ENCODE measurements at places on chromosomes 12 and 14.

DNA sequence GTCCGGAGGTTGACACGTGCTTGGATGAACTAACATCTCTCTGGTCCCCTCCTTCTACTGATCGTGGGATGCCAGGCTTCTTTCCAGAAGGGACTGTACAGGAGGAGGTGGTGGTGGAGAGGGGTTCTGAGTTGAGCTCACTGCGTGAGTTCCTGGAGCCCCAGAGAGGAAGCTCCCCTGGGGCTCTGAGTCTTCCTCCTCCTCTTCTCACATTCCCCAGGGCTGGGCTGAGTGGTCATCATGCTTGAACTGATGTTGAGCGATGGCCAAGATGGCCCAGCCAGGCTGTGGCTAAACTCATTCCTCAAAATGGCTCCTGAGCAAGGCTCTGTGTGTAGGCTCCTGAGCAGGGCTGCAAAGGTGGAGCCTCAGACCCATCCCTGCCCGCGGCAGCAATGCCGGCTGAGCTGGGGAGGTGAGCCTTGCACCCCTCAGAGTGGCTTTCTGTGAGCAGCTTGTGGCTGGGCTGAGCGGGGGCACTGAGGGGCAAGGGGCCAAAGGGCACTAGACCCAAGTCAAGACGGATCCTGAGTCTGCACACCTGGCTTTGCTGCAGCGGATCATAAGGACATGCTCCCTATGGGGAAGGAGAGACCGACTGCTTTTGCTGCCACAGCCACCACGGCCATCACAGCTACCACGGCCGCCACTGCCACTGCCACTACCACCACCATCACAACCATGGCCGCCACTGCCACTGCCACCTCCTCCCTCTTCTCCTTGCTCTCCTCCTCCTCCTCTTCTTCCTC lies 35.4 kb downstream of the MEG3 start:
- DNase-seq, result no peak

DNA sequence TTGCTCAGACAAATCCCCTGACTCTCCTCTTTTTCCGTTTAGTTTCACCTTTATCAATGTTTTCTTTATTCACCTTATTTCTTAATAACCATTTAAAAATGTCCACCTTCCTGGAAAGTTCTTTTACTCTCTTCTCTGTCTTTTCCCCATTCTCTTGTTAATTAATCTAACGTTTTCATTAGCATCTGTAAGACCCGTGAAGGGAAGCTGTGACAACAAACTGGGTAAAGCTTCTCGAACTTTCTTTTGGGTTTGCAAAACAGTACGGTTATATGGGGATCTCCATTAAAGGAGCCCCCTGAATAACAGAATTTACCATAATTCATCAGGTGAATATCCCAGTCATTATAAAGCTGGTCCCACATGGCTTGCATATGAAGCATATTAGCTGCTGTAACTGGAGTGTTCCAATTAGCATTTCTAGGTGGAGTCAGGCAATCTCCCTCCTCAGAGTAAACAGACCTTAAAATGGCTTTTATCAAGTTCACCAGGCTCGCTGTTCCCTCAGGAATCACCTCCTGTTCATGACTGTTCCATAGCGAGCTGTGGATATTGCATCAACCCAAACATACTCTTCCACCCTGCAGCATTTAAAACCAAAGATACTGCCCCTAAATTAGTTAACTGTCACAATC lies 42.4 kb downstream of the TMEM30B start:
- no peak for DNase-seq

- no peak for DNase-seq
Measured at GRCh38 chr12:27801630-27802029, 21.6 kb upstream of the MANSC4 start.

- no peak for DNase-seq
Measured at GRCh38 chr14:100475268-100475667, 111.9 kb downstream of the BEGAIN start.

GRCh38 chr14:86797075-86797351 lies 1196.0 kb downstream of the GALC start:
- DNase-seq, result no peak

GRCh38 chr14:36222337-36222736 lies 45.8 kb upstream of the PTCSC3 start:
- DNase-seq, result no peak

GRCh38 chr12:104630230-104630670 lies 173.5 kb downstream of the CHST11 start:
- no peak for DNase-seq

DNA sequence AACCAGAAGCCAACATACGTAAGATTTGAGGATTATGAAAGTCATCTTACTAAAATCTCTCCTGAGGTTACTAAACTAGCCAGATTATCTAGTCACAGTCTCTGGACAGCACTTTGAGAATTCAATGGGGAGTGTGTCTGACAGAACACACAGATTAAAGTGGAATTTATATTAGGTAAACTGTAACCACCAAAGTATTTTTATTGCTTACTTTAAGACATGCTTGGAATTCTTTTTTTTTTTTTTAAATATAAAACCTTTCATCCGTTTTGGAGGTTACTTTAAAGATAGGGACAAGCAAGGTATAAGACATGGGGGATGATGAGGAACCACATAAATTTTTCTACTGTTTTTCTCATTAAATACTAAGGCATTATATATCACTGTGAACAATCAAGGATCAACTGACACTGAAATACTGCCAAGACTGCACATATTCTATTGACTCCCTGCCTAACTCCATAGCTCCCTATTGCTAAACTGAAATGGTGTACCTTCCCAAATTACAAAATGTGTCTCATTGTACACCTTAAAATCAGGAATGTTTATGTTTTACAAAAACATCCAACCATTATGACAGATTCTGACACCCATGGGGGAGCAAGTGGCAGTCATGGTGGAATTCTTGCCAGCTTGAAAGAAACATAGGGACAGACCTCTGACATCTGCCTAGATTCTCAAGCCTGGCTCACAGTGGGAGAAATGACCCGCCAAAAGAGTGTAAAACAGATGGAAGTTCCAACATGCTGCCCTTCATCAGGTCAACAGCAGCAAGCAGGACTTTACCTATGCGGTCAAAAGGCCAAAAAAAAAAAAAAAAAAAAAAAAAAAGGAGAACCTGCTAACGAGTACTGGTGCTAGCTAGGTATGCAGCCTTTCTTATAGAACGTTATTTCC lies 239.3 kb downstream of the MED13L start:
- DNase-seq, result no peak

GRCh38 chr12:125418902-125419564 lies 353.8 kb downstream of the AACS start:
- no peak for DNase-seq

GRCh38 chr14:103225476-103225875 lies 102.2 kb downstream of the TNFAIP2 start:
- no peak for DNase-seq

DNA sequence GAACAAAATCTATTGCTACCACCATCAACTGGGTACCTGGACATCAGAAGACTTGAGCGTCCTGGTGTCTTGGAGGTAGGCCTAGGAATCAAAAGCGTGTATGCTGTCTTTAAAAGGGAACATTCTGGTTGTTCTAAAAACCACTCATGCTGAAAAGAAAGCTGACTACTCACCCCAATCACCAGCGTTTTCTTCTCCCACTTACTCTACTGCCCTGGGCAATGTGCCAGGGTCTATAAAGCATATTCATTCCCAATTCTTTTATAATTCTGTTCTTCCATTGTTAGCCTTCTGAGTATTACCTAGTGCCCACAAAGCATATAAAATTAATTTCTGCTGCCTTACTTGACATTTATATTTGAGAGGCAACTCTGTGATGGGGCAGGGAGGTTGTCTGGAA lies 133.4 kb downstream of the KCNA5 start:
- DNase-seq, result no peak

DNA sequence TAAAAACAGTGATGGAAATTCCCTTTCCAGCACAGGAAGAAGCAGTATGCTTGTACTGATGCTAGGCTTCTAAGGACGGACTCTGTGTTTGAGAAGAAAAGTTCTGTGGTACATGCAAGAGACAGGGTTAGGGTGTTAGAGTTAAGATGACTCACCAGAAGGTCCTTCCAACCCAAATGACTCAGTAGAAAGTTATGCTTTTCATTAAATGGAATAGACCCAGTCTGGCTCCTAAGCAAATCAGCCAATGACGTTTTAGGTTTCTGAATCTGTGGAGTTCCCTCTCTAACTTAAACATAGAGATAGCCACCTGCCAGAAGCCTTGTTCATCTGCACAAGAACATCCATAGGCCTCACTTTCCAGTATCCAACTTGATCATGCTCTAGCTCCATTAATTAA lies 5.7 kb downstream of the PTHLH start:
- DNase-seq, result no peak

DNA sequence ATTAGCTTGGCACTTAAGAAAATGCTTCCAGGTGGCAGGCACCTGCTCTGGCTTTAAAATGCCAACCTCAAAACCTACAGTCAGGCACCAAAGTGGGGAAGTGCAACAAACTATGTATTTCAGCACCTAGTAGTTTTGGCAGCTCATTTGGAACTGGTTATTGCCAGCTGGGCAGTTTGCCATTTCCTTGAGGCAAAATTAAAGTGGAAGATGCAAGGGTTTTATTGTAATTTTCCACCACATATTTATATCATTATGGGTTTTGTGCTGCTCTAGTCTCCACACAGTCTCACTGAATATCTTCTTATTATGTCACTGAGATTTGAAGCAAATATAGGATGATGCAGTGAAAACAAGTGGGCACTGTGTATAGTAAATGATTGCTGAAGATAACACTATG lies 117.0 kb downstream of the PRKD1 start:
- peak; percentile 21 for DNase-seq

DNA sequence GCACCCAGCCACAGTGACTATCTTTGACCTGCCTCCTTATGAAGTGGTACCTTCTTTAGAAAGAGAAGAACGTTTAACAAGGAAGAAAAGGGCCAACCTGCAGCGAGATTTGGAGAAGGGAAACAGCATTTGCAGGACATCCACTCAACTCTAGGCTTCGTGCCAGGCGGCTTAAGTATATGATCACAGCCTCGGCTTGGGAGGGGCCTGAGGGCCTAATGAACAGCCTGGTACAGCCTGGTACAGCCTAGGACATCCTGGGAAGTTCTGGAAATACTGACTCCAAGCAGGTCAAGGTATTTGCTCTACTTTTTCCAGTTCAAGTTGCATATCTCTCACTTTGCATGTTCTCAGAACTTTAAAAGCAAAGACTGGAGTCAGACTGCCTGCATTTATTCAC lies 16.1 kb downstream of the HCAR2 start:
- no peak for DNase-seq

GRCh38 chr12:89513544-89513943 lies 11.1 kb downstream of the GALNT4 start:
- DNase-seq, result no peak

DNA sequence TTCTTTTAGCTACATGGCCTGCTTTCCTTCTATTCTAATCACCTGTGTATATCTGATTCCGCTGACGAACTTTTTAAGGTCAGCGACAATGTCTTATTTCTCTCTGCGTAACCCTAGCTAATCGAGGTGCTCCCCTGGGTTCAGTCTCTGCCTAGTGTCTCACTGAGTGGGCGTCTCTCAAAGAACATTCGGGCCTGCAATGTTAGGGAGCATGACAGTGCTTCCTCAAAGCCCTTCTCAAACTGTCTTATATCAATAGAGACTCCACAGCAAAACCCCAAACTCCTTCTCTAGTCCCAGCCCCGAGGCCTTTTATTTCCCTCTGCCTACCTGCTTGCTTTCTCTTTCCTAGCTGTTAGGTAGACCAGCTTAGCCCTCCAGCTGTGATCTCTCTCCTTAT lies 13.7 kb upstream of the RPS6KL1 start:
- DNase-seq, result no peak

DNA sequence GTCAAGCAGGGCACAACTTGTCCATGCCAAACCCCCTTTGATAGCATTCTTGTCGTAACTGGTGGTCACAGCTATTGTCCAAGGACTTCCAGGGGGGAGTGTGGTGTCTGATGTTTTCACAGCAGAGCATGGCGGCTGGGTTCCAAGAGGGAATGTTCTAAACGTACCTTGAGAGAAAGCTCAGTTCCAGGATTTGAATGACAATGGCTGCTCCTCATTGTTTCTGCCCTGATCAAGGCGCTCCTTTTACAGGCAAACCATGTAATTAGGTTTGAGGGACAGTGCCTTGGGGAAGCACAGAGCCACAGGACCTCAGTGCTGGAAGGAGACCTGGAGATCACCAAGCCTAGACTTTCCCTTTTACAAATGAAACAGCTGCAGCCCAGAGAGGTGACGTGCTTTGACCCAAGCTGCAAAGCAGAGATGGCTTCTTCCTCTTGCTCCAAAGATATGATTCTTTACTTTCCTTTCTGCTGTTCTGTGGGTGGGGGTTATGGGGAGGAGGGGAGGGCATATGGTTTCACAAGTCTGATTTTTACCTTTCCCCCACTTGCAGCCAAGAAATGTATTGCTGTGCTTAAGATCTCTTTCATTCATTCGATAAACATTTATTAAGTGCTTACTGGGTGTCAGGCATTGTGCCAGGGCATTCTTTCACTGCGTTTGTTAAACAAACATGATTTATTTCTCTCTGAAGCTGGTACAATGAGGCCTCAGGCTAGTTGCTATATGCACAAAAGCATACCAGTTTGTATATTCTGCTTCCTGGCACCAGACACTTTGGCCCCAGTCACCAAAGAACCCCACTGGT lies 172.8 kb downstream of the KTN1 start:
- DNase-seq, result no peak

GRCh38 chr14:95609398-95609990 lies 74.6 kb downstream of the GLRX5 start:
- DNase-seq, result peak; percentile 89

DNA sequence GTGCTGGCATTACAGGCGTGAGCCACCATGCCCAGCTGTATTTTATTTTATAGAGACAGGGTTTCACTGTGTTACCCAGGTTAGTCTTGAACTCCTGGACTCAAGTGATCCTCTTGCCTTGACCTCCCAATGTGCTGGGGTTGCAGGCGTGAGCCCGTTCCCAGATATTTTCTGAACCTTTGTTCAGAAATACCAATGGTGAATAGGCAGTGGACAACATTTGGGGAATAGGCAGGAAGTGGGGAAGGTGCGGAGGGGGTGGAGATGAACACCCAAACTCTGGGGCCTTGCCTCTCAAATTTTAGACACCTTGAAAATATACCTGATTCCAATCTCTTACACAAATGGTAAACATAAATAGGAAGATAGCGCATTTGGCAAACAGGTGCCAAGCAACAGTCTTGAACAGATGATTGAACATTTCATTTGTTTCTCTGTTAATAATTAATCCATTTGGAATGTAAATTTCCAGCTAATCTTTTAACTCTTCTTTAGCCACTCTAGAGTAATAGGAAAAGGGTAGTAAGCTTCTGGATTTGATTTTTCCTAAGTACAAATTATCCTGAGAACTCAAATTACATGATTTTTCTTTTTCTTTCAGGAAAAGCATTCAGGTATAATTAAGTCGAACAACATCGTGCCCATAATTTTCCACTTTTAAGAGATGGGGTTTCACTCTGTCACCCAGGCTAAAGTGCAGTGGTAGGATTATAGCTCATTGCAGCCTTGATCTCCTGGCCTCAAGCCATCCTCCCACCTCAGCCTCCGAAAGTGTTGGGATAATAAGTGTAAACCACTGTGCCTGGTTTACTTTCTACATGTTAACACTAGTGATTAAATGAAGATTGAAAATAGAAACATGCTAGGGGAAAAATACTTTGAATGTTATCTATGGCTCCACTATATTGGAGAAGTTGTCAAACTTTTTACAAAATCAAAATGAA lies 22.9 kb upstream of the RNF34 start:
- DNase-seq, result no peak

GRCh38 chr14:65658202-65658601 lies 245.7 kb downstream of the FUT8 start:
- DNase-seq, result no peak

GRCh38 chr14:28375295-28375694 lies 391.3 kb upstream of the FOXG1 start:
- peak; percentile 15 for DNase-seq

GRCh38 chr12:87231818-87232217 lies 797.4 kb downstream of the C12orf50 start:
- no peak for DNase-seq

Measured in NCI-H1694 treated with DMSO at 0.1 percent for 48 hours (cell line).